ENCODE measurements at places on chromosomes 6 and 20.
A peak's percentile ranks its signal among the peaks of the same experiment; 100 is the strongest.

GRCh38 chr6:103983860-103984259 lies 875.9 kb downstream of the HACE1 start:
- DNase-seq = no peak

DNA sequence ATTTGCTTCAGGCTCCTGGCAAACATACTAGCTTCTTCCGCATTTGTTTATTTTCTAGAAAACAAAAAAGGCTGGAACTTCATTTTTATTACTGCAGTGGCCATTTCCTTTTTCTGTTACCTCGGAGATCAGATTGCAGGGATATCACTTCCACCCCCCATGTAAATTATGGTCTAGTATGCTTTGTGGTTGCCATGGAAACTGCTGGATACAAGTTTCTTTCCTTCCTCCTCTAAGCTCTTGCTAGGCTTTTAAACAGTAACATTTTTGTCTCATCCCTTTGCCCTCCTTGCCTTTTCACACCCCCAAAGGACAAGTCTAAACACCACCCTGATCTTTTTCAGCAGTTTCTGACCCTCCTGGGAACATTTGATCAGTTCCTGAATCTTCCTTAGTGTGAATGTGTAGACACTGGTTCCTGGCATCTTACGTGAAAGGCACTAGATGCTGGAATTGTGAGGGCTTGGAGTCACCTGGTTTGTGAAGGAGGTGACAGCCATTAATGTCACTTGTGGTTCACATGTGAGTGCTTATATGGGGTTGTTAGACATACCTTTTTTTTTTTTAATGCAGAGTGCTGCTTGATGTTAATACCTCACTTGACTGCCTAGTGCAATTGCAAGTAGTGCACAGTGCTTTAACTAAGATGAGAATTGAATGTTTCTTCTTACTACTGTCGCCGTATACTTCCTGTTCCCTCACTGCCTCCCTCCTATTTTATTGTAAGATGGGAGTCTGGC lies 181.6 kb downstream of the JARID2 start:
- no peak for DNase-seq

- no peak for DNase-seq
Measured at GRCh38 chr6:148836751-148837150, 89.9 kb downstream of the UST start.

DNA sequence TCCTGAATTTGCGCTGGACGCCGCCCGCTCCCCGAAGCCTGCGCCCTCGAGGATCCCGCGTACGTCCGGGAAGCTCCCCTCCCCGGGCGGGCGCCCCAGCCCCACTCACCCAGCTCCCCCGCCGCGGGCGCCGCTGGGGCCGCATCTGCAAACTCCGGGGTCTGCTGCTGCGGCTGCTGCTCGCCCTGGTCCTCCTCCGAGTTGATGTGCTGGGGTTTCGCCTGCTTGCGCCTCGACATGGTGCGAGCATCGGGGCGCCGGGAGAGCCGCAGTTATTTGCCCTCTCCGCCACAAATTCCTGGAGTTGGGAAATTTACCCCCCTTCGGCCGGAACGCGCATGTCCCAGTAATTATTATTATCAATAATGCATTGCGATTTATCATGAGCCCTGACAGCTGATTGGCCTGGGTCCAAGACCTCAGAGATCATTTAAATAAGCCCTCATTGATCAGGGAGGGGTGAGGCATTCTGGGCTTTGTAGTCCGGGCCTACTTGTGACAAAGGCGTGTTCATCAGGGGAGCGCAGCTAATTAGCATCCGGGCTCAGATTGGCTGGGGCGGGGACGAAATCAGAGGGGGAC lies at the start of gene SALL4:
Gene SALL4, minus strand, starts transcription at position 352 of the 582 bp plus-strand sequence. Its CDS starts 113 bp downstream, at position 239.
- no peak for DNase-seq

GRCh38 chr6:129432738-129433137 lies 277.2 kb downstream of the ARHGAP18 start:
- peak; percentile 33 for DNase-seq

- DNase-seq = peak; percentile 89
Measured at GRCh38 chr6:153096792-153097191, 34.3 kb downstream of the RGS17 start.

DNA sequence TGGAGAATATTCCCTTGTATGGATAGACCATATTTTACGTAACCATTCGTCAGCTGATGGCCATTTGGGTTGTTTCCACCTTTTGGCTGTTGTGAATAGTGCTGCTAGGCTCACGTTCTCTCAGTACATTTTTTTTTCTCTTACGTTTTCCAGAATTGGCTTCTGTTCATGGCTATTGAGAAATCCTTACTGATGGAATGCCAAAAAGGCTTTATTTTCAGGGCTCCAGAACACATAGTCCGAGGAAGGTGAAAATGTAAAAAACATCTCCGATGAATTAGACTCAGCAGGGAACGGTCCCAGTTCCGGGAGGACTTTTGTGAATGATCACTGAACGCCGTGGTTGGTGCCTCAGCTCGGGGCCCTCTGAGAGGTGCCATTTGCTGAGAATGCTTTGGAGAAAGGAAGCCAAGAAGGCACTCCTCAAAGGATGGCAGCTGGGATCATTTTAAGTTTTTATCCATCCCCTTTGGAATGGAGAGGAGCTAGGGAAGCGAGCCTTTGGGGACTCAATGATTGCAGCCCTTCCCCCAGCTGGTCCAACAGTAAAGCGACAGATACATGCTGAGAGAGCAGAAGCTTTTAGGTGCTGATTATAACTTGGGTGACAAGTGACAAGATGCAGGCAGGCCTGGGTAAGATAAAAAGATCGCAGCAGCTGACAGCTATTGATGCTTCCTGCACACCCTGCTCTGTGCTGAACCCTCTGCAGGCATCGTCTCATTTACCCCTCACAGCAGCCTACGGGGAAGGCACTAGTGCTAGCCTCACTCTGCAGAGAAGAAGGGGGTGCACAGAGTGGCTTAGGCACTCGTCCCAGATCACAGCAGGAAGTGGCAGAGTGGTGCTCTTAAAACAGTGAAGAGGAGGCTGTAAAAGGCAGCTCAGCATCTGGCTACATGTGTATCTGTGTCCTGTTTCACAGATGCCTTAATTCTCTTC lies 133.4 kb upstream of the KCNG1 start:
- DNase-seq = no peak

GRCh38 chr20:728256-728944 lies 39.9 kb downstream of the SLC52A3 start:
- DNase-seq = peak; percentile 7

- no peak for DNase-seq
Measured at GRCh38 chr6:10641528-10641927, 52.9 kb downstream of the C6orf52 start.

DNA sequence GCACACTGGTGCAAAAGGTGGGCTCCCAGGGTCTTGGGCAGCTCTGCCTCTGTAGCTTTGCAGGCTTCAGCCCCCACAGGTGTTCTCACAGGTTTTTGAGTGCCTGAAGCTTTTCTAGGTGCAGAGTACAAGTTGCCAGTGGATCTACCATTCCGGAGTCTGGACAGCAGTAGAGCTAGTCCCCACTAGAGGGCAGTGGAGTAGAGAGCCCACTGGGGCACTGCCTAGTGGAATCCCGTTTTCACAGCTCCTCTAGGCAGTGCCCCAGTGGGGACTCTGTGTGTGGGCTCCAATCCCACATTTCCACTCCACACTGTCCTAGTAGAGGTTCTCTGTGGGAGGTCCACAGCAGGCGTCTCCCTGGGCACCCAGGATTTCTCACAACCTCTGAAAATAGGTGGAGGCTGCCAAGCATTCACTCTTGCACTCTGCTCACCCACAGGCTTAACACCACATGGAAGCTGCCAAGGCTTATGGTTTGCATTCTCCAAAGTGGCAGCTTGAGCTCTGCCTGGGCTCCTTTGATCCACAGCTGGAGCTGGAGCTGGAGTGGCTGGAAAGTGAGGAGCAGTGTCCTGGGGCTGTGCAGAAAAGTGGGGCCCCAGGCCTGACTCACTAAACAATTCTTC lies 86.3 kb upstream of the PROKR2 start:
- peak; percentile 27 for DNase-seq

DNA sequence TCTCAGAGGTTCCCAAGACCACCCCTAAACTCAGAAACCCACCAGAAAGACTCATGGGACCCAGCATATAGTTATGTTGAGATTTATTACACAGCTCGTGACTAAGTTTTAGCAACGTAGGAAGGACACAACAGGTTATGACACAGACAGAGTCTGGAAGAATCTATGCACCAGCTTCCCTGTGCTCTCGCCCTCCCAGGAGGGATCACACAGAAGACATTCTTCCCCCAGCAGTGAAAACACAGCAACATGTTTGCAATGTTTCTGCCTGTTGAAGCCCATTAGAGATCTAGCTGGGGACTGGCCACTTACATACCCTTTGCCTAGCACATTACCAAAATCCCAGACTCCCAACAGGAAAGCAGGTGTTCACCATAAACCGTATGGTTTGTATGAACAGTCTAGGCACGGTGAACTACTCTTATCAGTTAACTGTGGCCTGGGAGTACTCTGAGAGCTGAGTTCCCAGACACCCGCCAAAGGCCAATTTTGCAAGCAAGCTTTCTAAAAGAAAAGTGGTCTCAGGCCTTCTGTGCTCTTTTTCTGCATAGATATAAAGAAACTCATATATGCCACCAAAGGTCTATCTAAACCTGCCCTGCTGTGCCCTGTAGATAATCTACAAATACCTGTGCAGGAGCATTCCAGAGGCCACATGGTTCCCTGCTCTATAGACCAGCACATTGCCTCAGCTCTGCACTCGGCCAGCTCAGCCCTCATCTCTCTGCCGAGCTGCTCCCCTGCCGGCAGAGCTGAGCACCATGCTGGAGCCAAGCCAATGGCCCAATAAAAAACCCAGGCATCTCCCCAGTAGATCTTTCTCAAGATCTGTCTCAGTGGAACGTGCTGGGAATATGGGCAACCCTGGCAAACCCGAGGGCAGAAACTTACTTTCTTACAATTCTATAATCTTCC lies 69.6 kb upstream of the SMIM28 start:
- no peak for DNase-seq

GRCh38 chr6:35310265-35310831 lies 12.7 kb downstream of the DEF6 start:
- no peak for DNase-seq

GRCh38 chr6:42564506-42564825 lies 637 bp downstream of the UBR2 start:
- DNase-seq = peak; percentile 31

DNA sequence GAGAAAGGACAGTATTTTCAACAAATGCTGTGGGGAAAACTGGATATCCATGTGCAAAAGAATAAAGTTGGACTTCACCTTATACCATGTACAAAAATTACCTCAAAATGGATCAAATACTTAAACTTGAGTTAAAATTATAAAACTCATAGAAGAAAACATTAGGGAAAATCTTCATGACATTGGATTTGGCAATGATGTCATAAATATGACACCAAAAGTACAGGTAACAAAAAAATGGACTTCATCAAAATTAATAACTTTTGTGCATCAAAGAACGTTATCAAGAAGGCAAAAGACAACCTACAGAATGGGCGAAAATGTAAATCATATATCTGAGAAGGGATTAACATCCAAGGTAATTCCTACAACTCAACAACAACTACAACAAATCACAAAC lies 355.3 kb upstream of the SOX4 start:
- no peak for DNase-seq

GRCh38 chr6:150620763-150621162 lies 21.1 kb downstream of the PLEKHG1 start:
- no peak for DNase-seq

Measured in bronchial epithelial cell (primary cell).